ENCODE measurements at places on chromosomes 13 and 19.

DNA sequence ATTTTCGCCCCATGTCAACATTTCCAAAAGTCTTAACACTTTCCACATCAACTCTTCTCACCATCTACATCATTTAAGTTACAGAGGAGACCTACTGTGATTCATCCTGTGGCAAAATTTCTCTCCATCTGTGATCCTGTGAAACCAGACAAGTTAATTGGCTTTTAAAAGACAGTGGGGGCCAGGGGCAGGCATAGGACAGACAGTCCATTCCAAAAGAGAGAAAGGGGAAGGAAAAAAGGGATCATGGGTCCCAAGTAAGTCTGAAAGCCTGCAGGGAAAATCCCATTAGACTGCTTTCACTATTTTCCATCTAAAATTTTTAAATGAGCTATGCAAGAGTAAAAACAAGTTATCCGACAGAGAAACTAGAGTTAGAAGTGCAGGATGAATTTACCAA, 121.0 kb downstream of the MRPL57 start:
- DNase-seq: no peak

- DNase-seq: no peak
Observed at GRCh38 chr13:51793570-51794271, 10.2 kb downstream of the DHRS12 start.

GRCh38 chr19:43634506-43634871, 5.2 kb downstream of the CADM4 start:
- no peak for DNase-seq

- no peak for DNase-seq
Observed at GRCh38 chr19:52170863-52171320, 529 bp downstream of the ZNF836 start.

DNA sequence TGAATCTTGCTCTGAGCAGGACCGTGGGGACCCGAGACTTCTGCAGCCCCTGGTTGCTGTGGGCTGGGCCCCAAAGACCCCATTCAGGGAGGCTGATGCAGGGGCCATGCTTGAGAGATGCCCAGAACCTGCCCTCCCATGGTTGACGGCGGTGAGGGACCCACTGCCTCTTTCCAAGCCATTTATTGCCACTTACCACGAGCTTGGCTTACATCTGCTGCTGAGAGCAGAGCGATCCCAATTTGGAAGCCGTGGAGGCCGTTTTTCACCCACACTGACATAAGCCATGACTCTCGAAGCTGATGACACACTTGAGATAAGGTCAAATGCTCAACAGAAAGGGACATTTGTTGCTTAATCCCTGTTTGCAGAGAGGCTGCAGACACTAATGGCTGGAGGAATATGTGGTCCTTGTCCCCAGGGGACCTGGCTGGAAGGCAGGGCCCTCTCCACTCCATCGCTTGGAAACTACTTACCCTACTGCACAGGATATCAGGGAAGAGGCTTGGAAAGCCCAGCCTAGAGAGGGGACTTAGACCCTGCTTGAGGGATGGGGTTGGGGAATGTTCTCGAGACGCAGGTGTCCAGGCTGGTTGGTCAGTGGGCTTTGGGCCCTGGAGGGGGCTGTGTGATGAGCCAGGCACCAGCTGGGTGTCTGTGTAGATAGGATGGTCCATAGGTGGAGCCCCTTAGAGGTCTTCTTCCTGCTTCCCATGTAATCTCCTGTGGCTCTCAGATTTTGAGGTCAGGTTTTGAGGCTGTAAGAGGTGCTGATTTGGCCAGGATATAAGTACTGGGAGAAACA, 15.3 kb downstream of the ZNF536 start:
- no peak for DNase-seq

DNA sequence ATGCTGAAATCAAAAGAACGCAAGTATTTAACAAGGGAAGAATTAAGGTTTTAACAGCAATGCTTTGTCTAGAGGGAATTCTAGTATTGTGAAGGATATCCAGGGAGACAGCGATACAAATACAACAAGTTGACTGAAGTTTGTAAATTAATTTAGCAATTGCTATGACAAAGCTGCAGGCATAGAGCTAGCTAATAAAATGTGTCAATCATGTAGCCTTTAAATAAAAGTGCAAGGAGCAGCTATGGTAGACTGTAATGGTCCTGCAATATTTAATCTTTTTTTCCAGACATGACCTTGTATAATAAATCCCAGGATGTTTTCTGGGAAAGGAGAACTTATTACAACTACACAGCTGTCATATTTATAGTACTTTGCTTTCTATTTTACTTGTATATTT, 779.3 kb downstream of the SLITRK5 start:
- DNase-seq: no peak

- no peak for DNase-seq
Observed at GRCh38 chr13:112134391-112135075, 67.6 kb downstream of the SOX1 start.

DNA sequence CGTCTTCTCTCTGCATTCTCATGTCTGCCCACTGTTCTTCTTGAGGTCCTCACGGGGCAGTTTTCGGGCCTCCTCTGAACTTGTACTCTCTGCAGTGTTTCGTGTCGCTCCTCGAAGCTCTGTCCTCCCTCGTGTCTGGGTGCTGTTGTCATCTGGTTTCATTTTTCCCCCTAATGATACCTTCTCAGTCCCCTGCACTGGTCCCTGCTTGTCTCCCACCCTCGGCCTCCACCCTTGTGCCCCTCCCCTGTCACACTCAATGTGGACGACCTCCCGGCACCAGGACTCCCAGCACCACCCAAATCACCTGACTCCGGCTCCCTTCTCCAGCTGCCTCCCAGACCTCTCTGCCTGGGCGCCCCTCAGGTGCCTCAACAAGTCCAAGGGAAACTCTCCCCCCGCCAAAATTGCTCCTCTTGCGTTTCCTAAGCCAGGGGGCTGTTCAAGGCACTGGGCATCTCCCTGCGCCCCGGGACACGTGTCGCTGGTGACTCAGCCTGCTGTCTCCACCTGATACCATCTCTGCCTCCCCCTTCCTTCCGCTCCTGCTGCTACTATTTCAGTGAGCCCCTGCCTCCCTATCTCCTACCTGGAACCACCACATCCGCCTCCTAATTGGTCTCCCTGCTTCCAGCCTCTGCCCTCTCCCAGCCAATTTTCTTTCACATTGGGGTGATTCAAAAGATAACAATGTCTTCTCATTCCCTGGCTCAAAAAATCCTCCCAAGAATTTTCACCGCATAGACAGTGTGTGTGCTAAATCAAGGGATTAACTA, 49.5 kb downstream of the RFX2 start:
- DNase-seq: no peak

DNA sequence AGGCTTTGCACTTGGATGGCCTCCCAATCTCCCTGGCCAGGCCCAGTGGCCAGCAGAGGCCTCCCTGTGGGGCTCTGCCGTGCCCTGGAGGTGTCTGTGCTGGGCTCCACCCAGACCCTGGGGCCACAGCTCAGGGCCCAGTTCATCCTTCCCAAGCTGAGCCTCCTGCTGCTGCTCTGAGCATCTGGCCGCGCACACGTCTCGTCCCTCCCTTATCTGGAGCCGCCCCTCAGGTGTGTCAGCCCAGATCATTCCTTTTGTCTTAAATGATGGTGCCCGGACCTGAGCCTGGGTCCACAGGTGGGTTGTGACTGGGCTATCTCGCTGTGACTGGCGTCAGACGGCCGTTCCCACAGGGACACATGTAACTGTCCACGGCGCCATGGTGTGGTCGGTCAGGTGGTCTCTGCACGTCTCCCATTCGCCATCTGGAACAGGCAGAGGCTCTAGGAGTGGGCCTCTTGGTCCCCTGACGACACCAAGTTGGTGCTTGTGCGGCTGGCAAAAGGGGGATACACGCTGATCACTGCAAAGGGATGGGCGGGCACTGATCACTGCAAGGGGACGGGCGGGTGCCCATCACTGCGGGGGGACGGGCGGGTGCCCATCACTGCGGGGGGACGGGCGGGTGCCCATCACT, 14.3 kb upstream of the ZNF554 start:
- DNase-seq: no peak

- DNase-seq: no peak
Observed at GRCh38 chr13:113848431-113849260, 15.2 kb downstream of the GAS6 start.

DNA sequence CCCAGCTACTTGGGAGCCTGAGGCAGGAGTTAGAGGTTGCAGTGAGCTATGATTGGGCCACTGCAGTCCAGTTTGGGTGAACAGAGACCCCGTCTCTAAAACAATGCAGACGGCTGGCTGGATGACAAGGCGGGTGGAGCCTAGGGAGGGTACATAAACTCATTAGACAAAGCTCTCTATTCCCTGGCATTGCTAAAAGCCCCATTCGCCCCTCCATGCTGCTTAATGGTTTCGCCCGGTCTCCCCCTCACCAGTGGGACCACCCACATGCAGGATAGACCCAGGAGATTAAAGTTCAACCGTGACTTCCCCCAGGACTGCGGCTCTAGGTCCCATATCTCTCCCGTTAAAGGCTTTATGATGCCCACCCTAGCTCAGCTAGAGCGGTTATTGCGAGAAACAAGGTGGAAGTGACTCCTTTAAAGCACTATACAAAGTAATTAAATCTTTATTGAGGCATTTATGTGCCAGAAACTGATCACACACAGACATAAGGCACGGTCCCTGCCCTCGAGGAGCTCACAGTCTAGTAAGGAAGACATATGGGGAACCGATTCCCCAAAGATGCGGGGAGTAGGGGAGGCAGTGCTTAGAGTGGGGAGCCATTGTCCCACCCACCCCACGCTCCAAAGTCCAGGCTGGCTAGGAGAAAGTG, 4.9 kb downstream of the LYPD3 start:
- no peak for DNase-seq

DNA sequence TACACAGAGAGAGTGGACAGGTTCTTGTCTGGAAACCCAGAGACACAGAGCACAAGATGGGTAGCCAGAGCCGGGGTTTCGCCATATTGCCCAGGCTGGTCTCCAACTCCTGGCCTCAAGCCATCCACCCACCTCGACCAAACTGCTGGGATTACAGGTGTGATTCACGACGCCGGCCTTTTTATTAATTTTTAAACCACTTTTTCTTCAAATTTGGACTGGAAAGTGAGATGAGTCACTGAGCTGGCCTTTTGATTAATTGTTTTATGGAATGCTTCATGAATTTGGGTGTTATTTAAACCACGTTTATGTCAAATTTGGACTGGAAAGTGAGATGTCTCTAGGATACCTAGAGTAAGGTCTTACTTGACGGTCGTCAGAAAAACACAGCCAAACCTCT, 12.1 kb upstream of the IGFL1 start:
- no peak for DNase-seq

- DNase-seq: no peak
Observed at GRCh38 chr19:42126574-42126973, 5.7 kb downstream of the POU2F2 start.

DNA sequence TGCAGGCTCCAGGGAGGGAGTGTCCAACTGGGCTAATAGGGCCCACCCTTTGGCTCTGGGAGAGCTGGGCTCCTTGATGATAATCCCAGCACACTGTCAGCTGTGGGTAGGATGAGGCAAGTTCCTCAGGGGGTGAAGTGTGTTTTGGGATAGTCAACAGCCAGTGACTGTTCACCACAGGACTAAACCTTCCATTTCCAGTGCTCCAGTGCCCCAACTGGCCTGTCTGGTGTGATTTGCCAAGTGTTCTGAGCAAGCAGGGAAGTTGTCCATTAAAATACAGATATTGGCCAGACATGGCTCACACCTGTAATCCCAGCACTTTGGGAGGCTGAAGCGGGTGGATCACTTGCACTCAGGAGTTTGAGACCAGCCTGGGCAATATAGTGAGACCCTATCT, 150.9 kb downstream of the TM9SF2 start:
- no peak for DNase-seq

- DNase-seq: peak; percentile 53
Observed at GRCh38 chr19:35977446-35978222, 17.4 kb upstream of the SDHAF1 start.

Data from stimulated activated naive CD8-positive, alpha-beta T cell treated with anti-CD3 and anti-CD28 coated beads, Interleukin-15, amount 100 ng/mL, for 72 hours (primary cell).